BJ (cell line): ENCODE measurements at places on chromosomes 16 and 17.

GRCh38 chr16:85316321-85316919, 204.1 kb upstream of the CIBAR2 start:
- DNase-seq: no peak

DNA sequence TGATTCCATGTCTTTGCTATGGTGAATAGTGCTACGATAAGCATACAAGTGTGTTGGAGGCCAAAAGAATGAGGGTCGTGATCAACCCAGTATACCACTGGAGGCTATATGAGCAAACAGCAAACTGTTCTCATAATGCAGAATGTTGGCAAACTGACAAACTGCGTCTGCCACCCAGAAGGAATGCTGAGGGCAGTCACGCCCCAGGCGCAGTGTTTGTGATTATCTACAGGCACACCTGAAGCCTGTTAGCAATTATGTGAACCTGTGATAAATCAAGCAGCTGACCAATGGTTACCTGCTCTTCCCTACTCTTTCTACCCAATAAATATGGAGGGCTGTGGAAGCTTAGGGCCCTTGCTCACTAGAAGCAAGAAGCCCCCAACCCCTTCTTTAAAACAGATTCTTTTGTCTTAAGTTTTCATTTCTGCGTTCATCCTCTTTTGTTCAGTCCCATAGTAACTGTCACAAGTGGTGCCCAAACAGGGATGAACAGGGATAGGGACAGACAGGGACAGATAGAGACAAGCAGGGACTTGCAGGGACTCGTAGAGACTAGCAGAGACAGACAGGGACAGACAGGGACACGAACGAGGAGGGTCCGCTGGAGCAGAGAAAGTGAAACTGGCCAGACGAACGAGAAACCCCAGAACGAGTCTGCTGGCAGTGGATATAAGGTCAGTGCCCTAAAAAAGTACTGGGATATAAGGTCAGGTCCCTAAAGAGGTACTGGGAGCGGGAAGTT, 25.1 kb downstream of the CD300LG start:
- DNase-seq: no peak

GRCh38 chr17:81090361-81091136, 55.6 kb downstream of the BAIAP2 start:
- no peak for DNase-seq

DNA sequence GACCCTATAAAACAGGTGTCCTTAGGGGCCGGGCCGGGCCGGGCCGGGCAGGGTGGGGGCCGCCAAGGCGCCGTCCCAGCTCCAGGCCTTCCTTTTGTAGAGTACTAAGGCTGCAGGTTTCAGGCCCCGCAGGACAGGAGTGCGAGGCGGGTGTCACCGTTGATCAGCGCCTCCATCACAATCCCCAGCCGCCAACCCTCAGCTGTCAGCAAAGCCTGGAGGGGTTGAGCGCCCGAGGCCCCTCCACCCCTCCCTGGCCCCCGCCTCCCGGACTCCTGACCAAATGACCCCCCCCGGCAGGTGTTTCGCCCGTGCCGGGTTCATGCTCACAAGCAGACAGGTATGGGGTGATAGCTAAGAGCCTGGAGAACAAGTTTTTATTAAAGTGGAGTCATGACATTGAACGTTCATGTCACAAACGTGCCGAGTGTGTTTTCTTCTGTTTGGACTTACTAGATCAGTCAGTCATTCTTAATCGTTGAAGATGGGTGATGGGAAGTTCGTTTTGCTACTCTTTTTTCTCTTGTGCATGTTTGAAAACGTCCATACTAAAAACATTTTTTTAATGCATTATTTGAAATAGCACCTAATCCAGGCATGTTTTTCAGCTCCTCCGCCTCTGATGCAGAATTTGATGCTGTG, 534 bp downstream of the ARL2BP start:
- no peak for DNase-seq

DNA sequence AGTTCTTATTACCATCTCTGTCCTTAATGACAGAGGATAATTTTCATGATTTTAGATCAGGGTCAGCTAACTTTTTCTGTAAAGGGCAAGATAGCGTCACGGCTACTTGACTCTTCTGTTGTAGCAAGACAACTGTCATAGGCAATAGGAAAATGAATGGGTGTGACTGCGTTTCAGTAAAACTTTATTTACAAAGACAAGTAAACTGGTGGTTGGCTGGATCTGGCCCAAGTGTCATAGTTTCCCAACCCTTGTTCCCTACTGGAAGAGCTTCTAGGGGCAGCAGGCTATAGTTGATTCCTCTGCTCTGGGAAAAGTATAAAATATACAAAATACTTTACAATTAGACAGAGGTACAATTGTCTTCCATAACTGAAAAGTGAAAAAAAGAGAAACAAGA, 50.6 kb upstream of the VPS4A start:
- DNase-seq: no peak

- DNase-seq: no peak
Measured at GRCh38 chr16:4217204-4218131, 24.4 kb downstream of the SRL start.

DNA sequence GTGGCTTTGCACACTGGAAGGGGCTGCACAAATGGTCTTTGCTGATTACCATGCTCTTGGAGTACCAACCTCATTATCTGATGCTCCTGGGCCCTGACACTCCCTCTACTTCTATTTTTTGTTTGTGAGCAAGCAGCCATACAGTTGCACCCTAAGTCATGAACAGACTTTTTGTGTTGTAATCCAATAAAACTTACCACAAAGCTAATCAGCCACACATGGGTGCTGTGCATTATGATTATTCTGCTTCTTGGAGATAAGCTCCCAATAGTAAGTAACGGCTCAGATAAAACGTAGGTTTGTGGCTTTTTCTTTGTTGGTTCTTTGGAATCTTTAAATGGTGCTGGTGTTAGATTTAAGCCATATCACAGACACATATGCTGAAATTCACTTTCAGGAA, 76.2 kb downstream of the CCT6B start:
- DNase-seq: no peak

- DNase-seq: no peak
Measured at GRCh38 chr17:46841561-46842379, 9.6 kb upstream of the WNT9B start.
